ENCODE measurements at places on chromosomes 16 and 17.

- DNase-seq = no peak
Observed at GRCh38 chr17:63370696-63371095, 75.4 kb downstream of the CYB561 start.

DNA sequence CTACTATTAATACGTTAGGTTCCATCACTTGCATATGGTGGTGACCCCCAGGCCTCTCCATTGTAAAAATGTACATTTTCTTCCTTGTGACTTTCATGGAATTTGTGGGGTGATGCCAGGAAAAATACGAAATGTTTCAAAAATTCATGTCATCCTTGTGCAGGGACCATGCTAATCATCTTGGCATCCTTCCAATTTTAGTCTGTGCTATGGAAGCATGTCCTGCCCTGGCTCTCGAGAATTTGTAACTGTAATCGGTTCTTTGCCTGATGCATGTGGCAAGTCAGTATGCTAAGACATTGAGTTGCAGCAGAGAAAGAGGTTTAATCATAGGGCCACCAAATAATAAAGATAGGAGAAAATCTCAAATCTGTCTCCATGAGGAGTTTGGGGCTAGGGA, 14.3 kb upstream of the GINS3 start:
- no peak for DNase-seq

DNA sequence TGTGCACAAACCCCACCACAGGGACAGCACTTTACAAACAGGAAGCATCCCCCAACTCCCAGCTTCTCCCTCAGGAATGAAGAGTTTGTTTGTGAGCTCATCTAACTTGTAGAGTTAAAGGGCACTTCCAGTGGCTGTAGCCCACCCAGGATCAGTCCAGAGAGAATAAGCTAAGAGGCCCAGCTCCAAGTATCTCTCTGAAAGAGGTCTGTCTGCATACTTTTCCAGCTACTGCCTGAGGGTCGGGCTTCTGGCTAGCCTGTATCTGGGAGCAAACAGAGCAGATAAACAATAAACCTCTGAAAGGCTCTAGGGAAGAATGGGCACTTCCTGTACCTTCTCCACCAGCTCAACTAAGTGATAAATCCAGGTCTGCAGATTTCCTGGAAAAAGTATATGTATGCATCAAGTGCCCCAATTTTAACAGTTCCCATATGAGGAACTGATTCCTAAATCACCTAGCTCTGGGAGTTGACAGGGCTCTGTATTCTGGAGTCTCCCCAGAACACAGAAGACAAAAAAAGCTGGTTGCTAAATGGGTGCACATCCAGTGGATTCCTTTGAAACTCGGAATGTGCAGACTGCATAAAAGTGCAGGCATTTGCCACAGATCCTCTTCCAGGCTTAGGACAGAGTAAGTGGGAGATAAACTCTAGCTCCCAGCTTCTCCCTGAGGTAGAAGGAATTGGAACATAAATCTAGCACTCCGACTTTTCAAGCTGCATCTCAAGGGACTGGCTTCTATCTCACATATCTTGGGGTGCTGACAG, 37.1 kb upstream of the MYLK3 start:
- no peak for DNase-seq

GRCh38 chr16:75565640-75566039, 539 bp upstream of the GABARAPL2 start:
- DNase-seq = no peak

- no peak for DNase-seq
Observed at GRCh38 chr17:58331815-58332777, 3.5 kb upstream of the TSPOAP1 start.

DNA sequence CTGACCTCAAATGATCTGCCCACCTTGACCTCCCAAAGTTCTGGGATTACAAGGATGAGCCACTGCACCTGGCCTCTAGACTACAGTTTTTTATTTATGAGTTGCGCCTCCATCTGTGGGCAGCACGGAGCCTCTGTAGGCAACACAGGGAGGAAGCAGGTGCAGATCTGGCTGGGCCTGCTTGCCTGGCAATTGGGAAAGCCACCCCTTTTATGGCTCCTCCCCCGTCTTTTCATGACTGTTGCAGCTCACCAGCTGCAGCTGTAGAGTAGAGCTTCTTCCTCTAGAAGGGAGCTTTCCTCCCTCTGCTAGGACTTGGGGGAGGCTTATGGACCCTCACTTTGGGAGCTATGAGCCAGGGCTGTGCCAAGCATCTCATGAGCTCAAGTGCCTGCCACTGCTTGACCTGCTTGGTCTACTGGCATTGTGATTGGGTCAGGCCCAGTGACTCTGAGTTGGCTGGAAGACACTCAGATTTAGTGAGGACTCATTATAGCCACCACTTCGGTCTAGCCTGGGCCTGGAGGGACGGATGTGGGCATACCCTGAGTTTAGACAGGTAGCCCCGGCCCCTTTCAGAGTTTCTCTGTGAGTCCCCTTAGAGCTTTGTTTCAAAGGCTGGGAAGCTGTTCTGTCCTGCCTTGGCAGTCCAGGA, 6.9 kb upstream of the SLC7A6 start:
- DNase-seq = no peak

DNA sequence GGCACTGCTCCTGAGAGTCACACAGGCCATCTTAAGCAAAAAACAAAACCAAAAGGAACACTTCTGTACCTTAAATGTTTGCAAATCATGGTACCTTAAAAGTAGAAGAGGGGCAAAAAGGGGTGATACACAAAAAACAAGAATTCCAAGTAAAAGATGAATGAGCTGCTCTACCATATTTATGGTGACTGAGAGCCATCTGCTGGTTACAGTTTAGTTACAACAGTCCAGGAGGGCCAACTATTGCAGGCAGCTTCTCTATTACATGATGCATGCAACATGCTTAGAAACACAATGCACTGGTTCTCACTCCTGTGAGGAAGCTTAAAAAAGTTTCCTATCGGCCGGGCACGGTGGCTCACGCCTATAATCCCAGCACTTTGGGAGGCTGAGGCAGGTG, 53.5 kb downstream of the STX8 start:
- peak; percentile 25 for DNase-seq

DNA sequence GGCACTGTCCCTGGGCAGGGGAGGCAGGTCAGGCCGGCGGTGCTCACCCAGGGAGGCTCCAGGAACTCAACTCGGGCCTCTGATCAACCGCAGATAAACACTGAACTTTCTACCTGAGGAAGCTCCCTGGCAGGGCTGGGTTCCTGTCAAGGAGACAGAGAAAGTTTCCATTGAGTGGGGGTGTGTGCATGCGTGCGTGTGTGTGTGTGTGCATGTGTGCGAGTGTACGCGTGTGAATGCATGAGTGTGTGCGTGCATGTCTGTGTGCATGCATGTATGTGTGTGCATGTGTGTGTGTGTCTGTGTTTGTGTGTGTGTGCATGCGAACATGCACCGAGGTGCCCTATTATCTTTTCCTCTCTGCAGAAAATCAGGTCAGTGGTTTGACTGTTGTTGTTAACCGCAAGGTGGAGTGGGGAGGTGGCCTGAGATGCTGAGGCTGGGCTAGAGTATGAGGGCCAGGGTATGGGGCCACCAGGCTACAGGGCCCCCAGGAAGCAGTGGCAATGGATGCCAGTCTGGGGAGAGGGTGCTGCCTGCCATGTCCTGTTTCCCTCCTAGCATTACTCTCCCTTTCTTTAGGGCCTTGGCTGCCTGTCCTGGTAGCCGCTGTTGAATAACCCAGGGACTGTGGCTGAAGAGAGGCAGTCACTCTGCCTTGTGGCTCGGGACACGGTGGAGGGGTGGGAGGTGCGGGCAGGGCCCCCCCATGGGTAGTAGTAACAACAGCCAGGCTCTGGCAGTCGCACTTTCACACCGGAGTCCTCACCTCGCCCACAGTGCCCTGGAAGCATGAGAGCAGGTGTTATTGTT, 24.0 kb downstream of the CCR7 start:
- DNase-seq = no peak

- DNase-seq = no peak
Observed at GRCh38 chr16:25148568-25149215, 37.1 kb downstream of the LCMT1 start.

DNA sequence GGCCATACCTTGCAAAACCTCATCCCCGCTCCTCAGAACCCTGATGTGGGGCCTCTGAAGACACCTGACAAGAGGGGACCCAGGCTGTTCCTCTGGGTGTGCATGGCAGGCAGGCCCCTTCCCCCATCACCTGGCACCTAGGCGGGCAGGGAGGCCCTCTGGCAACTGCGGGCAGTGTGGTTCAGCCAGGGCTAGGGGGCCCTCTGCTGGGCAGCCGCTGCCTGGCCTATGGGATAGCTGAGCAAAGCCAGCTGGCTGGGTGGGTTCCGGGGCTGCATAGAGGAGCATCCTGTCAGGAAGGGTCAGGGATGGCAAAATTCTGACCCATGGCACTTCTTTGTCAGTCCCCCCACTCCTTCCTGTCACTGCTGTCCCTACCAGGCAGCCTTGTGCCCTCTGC, 228.7 kb upstream of the ASIC2 start:
- DNase-seq = no peak

DNA sequence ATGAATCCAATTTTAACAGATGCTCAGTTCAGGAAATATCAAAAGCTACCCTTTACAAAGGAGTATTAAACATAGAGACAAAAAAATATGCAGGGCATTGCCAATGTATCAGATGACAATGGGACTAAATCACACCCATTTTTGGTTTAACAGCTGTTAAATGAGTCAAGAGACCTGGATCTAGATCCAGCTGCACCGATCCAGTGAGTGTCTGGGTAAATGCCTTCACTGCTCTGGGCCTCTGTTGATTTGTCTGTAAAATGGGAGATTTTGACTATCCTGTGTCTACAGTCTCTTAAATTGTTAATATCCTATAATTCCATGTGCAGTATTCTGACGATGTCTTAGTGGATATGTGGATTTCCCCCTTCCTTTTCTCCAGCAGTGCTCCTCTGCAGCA, 16.4 kb downstream of the KRT23 start:
- no peak for DNase-seq

- DNase-seq = no peak
Observed at GRCh38 chr17:74831444-74832146, 28.1 kb downstream of the GRIN2C start.

GRCh38 chr17:9802294-9802693, 10.9 kb upstream of the DHRS7C start:
- no peak for DNase-seq

- DNase-seq = no peak
Observed at GRCh38 chr16:17328932-17329331, 141.8 kb downstream of the XYLT1 start.

- DNase-seq = no peak
Observed at GRCh38 chr17:60231691-60232090, 81.9 kb downstream of the CA4 start.

GRCh38 chr17:1648173-1648962, 1.3 kb downstream of the RILP start:
- no peak for DNase-seq

- no peak for DNase-seq
Observed at GRCh38 chr17:57484081-57484666, 227.9 kb downstream of the MSI2 start.

DNA sequence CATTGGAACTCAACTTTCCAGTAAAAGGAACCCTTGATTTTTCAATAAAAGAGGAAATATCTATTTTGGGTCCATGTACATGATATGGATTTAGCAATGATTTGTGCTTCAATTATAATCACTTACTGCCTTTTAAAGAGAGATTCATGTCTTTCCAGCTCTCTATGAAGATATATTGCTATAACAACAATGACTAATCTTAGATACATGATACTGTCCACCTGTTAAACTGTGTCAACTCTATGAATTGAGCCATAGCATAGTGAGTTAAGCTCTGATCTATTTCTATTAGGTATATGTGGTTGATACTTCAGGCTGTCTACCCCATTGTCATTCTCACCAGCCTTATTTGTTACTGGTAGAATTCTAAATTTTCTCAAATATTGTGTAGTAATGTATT, 15.0 kb upstream of the MPHOSPH6 start:
- no peak for DNase-seq

GRCh38 chr16:11379420-11379819, 34.2 kb downstream of the RMI2 start:
- no peak for DNase-seq

DNA sequence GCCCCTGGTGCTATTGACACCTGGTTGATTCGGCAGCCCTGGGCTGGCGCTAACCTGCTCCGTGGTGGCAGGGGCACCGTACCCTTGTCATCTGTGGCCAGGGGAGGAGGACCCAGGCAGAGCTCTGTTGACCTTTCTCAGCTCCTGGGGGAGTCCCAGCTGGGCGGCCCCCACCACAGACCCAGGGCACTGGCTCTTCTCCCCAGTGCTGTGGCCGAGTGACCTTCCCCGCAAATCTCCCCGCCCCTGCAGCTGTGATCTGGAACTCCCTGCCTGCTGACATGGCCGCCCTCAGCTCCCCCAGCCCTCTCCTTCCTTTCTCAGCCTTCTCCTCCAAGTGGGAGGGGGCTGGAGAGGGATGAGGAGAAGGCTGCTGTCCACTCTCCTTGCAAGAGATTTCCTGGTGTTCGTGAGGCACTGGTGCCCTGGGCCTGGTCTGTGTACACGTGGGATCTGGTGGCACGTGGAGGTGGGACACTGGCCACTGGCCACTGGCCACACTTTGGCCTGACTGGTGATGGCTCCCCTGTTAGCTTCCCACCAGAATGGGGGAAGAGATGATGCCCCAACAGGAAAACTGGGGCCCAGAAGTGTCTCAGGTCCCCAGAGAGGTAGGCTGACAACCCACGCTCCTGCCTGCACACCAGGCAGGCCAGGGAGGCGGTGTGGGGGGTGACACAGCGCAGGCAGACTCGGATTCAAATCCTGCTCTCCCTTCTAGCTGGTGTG, 8.2 kb downstream of the FMNL1 start:
- DNase-seq = no peak

DNA sequence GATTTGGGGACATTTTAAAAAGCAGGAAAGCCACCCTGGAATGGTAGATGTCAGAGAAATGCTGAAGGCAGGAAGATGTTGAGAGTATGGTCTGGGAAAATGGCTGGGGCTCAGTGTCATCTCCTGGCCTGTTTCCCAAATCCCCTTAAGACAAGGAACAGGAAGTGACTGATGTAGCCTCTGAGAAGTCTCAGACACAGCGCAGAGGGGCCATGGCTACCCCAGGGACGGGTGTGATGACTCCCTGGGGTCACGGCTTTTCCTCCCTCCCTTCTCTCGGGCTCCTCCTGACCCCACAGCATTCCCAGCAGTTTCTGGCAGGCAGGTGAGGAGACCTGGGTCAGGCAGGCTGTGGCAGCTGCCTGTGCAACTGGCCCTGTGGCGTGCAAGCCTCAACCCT, 45.4 kb downstream of the RAP1GAP2 start:
- DNase-seq = no peak

DNA sequence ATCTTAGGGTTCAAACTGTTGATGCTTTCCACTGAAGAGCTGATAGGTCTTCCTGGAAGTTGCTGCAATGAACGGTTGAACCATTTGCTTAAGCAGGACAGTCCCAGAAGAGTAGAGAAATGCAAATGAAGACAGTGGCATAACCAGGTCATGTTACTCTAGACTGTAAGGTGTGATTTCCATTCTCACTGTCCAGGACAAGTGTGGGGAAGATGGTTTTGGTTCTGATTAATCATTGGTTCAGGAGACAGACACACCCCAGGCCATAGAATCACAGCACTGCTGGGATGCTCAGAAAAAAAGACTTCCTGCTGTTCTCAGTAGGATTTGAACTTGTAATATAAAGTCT, 34.8 kb upstream of the XYLT2 start:
- DNase-seq = no peak

Data from iPS DF 19.7 (cell line).